ENCODE measurements at places on chromosomes 2 and 18.

GRCh38 chr2:218547511-218547910 lies 20.6 kb downstream of the USP37 start:
- no peak for DNase-seq

GRCh38 chr2:10524341-10524740 lies 76.2 kb upstream of the ODC1 start:
- DNase-seq = no peak

- no peak for DNase-seq
Observed at GRCh38 chr2:25174192-25174861, 5.9 kb upstream of the POMC start.

DNA sequence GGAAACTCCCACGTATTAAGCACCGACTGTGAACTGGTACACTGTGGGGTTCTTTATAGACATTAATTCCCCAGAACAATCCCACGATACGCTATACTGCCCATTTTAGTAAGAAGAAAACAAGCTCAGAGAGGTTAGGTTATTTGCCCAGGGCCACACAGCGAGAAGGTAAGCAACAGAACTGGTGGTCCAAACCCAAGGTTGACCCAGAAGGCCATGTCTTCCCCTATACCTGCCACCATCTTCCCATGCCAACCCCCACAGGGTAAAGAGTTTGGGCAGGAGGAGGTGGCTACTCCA lies 69.9 kb downstream of the MARCO start:
- no peak for DNase-seq

DNA sequence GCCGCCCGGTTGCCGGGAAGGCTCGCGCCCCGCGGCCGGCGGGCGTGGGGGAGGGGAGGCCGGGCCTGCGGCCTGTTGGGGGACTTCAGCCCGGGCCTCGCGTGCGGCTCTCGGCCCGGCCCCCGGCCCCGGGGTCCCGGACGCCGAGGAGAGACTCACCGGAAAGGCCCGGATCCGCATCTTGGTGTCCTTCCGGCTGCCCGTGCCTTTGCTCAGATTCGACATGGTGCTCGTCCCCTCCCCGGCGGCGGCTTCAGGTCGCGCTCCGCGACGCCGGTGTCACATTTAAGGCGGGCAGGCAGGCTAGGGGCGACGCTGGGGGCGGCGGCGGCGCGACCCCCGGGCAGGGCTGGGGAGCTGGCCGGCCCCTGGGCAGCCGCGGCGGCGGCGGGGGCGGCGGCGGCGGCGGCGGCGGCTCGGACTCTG lies 365 bp downstream of the CUL3 start:
- DNase-seq = no peak

- DNase-seq = peak; percentile 43
Observed at GRCh38 chr2:147910990-147911473, 66.2 kb downstream of the ACVR2A start.

DNA sequence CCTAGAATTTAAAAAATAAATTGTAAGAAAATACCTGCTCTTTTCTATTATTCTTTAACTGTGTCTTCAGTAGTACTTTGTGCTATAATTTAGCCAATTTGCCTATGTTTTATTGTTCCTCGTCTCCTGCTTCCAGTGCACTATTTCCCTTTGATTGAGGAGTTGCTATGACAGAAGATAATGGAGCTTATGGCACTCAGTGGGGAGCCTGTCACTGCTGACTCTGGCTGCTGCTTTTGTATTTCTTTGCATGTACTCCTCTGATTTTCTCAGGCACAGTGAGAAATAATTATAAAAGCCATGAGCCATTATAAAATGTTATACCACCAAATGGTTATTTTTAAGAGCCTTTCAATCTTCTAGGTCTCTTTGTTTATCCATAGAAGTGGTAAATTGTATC lies 1310.8 kb upstream of the SLC39A10 start:
- no peak for DNase-seq

- no peak for DNase-seq
Observed at GRCh38 chr2:219434718-219435525, at the start of gene SPEG. TSS of gene SPEG (plus strand) at chr2:219434843. CDS start at chr2:219434978, 135 bp downstream.

DNA sequence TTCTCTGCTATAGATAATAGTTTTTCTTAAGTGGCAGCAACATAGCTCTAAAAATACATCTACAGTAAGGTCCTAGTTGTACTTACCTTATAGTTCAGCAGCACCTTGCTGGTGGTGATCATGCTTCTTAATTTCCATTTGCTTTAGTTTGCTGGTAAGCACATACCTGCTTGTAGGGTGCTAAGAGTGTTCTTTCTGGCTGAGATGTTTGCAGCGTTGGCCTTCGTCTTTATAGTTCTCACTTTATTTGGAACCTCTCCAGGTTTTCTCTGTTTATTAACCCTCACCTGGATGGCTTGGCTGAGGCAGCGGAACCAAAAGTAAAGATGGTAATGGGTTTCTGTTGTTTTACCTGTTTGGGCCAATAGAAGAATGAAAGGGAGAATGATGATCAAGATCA lies 123.6 kb upstream of the EFEMP1 start:
- no peak for DNase-seq

DNA sequence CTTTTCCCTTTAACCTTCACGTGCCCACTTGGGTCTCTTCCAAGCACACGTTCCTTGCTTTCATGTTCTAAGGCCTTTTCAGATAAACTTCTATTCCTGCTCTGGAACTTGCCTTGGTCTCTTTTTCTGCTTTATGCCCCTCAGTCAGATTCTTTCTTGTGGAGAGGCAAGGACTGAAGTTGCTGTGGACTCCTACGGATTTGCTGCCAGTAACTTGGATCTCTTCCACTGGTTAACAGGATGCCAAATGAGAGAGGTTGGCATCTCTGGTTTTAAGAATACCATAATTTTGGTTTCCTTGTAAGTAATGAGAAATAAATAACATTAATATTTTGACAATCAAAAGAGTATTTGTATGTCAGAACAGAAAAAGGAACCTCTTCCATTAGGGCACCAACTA lies 33.0 kb downstream of the COMMD1 start:
- DNase-seq = no peak

- no peak for DNase-seq
Observed at GRCh38 chr2:196592911-196593881, 46.3 kb upstream of the CCDC150 start.

DNA sequence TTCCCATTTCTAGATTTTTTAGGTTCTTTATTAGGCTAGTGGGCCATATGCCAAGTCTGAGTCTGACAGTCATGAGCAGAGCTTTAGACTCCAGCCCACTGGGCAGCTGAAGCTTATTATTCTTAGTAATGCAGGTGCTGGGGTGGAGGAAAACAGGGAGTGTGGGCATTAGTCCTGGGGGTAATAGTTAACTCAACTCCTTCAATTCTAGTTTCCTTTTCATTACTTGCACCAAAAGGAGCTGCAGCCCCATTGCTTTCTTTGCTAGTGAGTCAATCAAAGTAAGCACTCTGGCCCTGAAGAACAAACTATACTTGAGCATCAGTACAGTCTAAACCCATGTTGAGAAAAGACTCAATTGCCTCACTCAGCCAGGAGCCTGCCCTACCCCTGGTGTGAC lies 35.5 kb downstream of the ICOS start:
- no peak for DNase-seq

- no peak for DNase-seq
Observed at GRCh38 chr2:156675896-156676295, 239.7 kb downstream of the GPD2 start.

- DNase-seq = no peak
Observed at GRCh38 chr2:203992509-203992908, 55.9 kb downstream of the ICOS start.

GRCh38 chr18:57635003-57635822 lies 13.6 kb upstream of the NARS1 start:
- no peak for DNase-seq

GRCh38 chr2:9770308-9771100 lies 72.8 kb upstream of the TAF1B start:
- no peak for DNase-seq

DNA sequence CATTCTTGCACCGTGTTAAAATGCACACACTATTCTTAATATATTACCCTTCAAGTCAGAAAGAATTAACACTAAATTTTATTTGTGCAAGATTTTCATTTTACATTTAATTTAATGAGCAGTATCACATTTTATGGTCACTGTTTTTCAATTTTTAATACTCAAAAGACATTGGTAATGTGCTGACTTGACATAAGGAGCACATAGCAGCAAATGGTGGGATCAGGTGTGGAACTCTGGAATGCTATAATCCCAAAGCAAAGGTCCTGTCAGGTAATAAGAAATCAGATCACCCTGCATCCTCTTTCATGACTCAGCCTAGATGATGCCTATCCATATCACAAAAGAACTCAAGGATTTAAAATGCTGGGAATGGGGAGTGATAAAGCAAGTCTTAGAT lies 55.6 kb upstream of the SPAG16 start:
- no peak for DNase-seq

- DNase-seq = no peak
Observed at GRCh38 chr2:64143169-64144056, 807 bp downstream of the PELI1 start.

- no peak for DNase-seq
Observed at GRCh38 chr2:77228391-77228790, 293.8 kb downstream of the LRRTM4 start.

DNA sequence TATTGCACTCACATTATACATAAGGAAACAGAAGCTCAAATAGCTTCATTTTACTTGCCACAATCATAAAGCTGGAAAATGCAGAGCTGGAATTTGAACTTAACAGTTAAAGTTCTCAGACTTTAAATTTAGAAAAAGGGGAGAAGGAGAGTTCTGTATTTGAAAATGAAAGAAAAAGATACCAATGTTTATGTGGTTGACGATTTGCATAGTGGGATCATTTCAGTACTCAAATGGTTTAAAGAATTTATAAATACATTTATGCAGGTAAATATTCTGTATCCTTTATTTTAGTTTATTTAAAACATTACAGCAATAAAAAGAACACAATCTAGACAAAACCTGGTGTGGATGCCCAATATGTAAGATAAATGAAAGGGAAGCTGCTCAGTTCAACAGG lies 25.5 kb upstream of the STAT4 start:
- DNase-seq = no peak

DNA sequence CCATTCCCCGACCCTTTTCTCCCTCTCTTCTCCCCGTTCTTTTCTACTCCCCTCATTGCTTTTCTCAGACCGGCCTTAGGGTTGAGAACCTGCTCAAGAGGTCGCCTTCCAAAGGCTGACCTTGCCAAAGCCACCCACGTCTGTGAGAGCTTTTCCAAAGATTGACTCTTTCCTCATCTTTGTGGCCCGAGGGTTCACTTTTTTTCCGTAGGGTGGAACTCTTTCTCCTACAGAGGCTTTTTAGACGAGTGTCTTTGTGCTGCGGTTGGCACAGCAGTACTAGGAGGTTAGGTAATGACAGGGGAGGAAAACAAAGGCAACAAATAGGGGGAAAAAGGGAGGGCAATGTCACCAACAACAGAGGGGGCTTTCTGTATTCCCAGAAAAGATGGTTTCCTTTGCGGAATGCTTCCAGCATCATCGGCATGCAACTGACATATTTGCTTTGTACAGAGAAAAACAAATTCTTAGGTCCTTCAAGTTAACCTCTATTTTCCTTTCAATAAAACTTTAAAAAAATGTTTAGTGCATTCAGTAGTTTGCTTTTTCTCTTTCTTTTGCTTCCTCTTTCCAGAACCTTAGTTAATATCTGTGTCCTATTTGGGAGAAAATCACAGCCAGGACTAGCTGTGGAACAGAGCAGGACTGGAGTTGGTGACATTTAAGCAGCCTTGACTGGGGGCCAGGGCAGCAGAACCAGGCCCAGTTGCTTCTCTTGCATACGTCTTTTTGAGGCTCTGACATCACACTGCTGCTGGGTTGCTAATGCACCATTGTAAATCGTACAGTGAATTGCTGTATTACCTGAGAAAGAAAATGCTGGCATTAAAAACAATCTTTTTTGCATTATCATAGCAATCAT lies 188.1 kb upstream of the FANCL start:
- no peak for DNase-seq

GRCh38 chr2:127052057-127052770 lies 54.7 kb downstream of the BIN1 start:
- no peak for DNase-seq

Data from non-pigmented ciliary epithelial cell (primary cell).